ENCODE measurements at places on chromosomes 4 and X. TPM values are rescaled to one million over a fixed set of nuclear protein-coding genes. Genes with fewer than 3 reads are reported as not detected.

MAGEA10 gene
- not detected for total RNA-seq

SLC9A7 gene
- 8.2 TPM for total RNA-seq

SEPTIN11 gene
- total RNA-seq, result 21.6 TPM

PAGE5 gene
- total RNA-seq, result not detected

ASB9 gene
- 19.7 TPM for total RNA-seq

MAMLD1 gene
- total RNA-seq, result 6.8 TPM

ESX1 gene
- not detected for total RNA-seq

HADH gene
- total RNA-seq, result 23.8 TPM

PRRG1 gene
- total RNA-seq, result 7.5 TPM

EIF1AX gene
- total RNA-seq, result 95.6 TPM

OPRPN gene
- not detected for total RNA-seq

GYPB gene
- not detected for total RNA-seq

DDX60 gene
- total RNA-seq, result 2.2 TPM

MEPE gene
- total RNA-seq, result not detected

CLNK gene
- not detected for total RNA-seq

CA5B gene
- total RNA-seq, result 2.1 TPM

MAGEC2 gene
- not detected for total RNA-seq

SMIM10 gene
- not detected for total RNA-seq

CENPU gene
- total RNA-seq, result 25.7 TPM

CENPVL1 gene
- total RNA-seq, result not detected

GPC3 gene
- total RNA-seq, result not detected

CXCL3 gene
- 4.4 TPM for total RNA-seq

GPR82 gene
- total RNA-seq, result not detected

JCHAIN gene
- total RNA-seq, result 0.13 TPM

MAP7D2 gene
- total RNA-seq, result 6.3 TPM

FAM13A gene
- 6.6 TPM for total RNA-seq

ADH1C gene
- total RNA-seq, result not detected

TMPRSS11B gene
- not detected for total RNA-seq

DDX53 gene
- not detected for total RNA-seq

RGS12 gene
- total RNA-seq, result 13.1 TPM

XAGE1B gene
- 160 TPM for total RNA-seq

CXCL11 gene
- total RNA-seq, result not detected

BEX3 gene
- total RNA-seq, result 287 TPM

AKAP14 gene
- total RNA-seq, result not detected

RHOXF2 gene
- not detected for total RNA-seq

RAB33A gene
- 0.26 TPM for total RNA-seq

TCEAL4 gene
- 124 TPM for total RNA-seq

UGT2B7 gene
- 0.19 TPM for total RNA-seq
